ENCODE measurements at places on chromosomes 12 and 14.

DNA sequence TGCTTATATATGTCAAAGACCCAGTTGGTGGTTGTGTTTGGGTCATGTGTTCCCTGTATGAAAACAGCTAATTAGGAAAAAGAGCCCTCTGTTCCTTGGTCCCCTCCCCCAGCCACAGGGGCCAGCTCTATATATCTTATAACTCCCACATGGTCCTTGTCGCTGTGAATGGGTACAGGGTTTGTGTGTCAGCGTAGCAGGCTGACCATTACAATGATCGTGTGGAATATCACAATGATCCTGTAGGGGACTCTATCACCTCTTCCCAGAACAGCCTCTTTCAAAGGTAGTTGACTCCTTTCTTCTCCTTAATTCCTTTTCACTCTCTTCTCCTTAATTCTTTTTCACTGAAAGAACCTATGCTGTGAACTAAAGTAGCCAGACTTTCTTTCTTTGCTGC, 51.6 kb upstream of the RIC8B start:
- DNase-seq: no peak

DNA sequence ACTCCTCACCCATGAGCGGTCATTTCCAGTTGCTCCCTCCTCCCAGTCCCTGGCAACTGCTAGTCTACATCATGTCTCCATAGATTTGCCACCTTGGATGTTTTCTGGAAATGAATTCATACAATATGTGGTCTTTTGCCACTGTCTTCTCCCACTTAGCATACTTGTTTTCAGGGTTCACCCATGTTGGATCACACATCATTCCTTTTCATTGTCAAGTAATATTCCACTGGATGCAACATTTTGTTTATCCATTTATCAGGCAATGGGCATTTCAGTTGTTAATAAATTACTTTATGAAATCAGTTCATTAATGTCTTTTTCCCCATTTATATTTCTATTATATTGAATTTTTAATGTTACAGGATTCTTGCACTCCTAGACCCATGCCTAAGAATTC, 64.3 kb downstream of the EML1 start:
- no peak for DNase-seq

- no peak for DNase-seq
These were observed 14.0 kb downstream of the GIT2 start for GRCh38 chr12:109982210-109982609.

DNA sequence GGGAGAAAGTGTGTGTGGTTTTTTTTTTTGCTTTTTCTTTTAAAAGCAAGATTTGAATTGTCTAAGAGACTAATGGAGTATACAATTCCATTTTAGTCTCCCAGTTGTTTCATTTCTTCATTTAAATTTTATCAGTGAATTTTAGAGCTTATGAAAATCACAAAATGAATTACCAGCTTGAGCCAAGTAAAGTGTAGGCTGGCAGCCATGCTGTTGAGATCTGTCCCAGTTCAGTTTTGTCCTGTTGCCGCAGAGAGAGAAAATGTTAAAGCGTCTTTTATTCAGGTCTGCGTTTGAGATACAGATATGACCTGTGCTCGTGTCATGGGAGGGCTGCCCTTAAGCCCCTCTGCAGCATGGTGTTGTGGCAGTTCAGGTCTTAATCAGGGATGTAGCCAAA, 256.5 kb downstream of the IPO8 start:
- no peak for DNase-seq

- no peak for DNase-seq
These were observed 120.8 kb downstream of the SLC5A8 start for GRCh38 chr12:101089271-101089670.

DNA sequence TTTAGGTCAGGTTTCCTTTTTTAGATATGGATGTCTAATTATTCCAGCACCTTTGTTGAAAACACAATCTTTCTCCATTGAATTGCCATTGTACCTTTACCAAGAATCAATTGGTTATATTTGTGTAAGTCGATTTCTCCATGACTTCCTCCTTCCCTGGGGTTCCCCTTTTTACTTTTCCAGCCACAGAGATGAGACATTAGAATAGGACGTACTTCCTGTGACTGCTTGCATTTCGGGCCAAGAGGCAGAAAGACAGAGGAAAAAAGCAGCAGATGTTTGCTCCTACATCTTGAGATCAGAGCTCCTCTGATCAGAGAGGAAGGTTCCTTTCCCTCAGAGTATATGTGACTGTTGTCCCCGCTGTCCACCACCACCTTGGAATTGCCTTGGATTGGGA, 453.7 kb upstream of the RGS6 start:
- no peak for DNase-seq

- DNase-seq: no peak
These were observed 120.0 kb downstream of the SCARB1 start for GRCh38 chr12:124743479-124744272.

DNA sequence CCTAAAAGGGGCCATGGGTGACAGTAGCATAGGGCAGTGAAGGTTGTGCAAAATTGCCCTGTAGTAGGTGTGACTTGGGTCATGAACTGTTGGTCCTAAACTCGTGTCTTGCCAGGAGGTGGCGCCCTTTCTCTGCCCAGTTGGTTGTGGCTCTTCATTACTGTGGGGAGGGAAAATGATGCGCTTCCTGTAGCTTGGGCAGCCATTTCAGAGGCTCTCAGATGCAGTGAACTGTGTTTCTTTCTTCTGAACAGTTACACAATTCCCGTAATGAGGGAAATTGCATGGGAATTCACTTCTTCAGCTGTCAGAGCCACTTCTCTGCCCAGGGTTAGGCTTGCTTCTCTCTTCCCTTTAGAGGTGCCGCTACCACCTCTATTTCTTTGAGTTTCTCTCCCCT, 148.1 kb upstream of the NRXN3 start:
- DNase-seq: peak; percentile 62

- peak; percentile 7 for DNase-seq
These were observed 822.3 kb downstream of the LRFN5 start for GRCh38 chr14:42428996-42429395.

DNA sequence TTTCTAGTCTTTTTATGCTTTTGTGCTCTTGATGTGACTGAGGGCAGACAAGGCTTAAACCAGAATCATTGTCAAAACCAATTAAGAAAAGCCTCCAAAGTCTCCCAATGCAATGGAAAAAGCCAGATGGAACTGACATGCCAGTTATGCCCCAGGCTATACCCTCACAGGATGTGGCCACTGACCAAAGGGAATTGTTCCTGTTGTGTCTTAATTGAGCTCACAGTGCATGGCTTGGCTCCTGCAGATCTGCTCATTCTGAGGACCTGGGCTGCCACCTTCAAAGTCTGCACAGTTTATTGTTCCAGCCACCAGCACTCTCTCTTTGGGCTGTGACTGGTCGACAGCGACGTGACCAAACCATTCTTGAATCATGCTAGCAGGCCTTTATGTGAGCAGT, 17.1 kb upstream of the BICD1 start:
- DNase-seq: no peak

DNA sequence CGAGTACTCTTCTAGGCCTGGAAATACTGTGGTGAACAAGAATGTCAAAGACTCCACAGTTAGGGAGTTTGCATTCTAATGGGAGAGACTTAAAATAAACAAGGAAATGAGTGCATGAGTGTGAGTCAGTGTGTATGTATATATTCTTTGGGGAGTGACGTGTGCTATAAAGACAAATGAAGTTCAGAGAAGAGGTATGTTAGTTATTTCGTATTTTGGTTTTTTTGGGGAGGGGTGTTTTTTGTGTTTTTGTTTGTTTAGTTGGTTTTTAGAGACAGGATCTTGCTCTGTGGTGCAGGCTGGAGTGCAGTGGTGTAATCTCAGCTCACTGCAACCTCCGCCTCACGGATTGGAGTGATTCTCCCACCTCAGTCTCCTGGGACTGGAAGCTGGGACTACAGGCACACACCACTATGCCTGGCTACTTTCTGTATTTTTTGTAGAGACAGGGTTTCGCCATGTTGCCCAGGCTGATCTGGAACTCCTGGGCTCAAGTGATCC, 74.3 kb downstream of the SRGAP1 start:
- no peak for DNase-seq

DNA sequence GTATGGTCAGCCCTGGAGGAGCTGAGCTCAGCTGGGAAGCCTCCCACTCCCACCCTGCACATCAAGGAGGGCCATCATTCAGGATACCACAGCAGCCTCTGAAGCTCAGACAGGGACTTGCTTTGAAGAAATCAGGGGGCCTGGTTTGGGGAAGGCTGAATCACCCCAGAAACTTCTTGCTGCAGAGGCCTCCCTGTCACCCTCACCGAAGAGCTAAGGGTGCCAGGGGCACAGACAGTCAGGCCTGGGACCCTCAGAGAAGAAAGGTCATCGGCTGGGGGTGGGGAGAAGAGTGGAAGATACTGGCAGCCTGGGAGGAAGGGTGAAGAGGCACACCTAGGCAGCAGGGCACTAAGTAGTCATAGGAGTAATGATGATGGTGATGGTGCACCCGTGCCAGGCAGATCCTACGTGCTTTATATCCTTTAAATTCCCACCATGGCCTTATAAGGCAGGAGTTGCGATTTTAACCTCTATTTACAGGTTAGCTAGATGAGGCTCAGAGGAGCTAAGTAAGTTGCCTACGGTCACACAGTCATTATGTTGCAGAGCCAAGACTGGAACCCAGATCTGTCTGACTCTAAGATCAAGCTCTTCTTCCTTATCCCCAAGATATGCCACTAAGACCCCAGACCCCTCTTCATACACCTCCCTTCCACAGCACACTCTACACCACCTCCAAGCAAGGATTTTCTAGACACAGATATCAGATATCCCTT, 28.5 kb upstream of the PNMA1 start:
- DNase-seq: no peak

DNA sequence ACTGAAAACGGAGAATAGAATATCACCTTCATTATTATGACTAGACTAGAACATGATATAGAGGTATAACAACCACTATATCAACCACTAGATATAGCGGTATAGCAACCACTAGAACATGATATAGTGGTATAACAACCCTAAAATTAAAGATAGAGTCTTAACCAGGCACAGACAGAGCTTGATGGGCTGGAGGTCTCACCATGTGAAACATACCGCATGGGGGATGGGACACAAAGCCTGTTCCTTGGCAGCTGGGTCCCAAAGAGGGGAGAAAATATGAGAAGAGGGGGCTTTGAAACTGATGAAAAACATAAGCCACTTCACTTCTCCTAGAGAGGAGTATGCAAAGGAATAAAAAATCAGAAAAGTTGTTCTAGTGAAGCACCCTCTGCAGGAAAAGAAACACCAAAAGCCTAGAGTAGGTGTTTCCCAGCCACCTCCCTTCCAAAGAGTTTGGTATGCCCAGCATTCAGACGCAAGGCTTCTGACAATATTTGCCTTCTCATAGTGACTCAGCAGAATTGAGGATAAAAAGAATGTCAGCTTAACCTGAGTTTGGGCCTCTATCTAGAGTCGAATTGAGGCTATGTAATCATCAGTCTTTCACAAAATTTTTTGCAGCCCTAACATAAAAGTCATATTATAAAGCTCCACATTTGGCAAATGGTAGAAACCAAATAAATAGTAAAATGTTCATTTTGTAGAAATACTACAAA, 316.4 kb downstream of the NOVA1 start:
- no peak for DNase-seq

GRCh38 chr14:64515053-64515452, 10.5 kb downstream of the ZBTB1 start:
- no peak for DNase-seq

DNA sequence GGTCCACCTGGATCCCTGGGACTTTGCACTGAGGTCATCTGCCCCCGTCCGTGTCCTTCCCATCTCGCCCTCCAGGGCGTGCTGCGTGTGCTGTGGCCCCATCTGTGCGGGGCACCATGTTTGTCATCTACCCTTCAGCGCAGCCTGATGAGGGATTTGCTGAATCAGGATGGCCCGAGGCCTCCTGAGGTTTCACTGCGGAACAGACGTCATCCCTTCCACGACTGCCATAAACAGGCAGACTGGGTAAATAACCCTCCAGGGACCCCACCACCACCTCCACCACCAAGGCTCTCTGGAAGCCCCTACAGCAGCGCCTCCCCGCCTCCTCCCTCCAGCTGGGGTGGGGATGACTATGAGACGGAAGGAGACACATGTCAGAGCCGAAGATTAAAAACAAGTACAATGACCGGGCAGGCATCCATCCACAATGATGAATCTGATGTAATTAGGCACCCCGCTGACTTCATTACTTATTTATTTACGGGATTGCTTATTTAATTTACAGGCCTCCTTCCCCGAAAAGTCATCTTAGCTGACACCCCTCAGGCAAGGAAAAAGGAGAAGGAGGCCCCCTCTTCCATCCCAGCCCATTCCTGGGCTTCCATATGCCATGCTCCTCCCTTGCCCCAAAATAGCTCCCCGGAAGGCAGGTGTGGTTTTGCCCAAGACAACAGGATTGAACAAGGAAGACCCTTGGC, 39.4 kb downstream of the NCOR2 start:
- DNase-seq: no peak

GRCh38 chr14:95569440-95569839, 34.6 kb downstream of the GLRX5 start:
- DNase-seq: no peak

- DNase-seq: no peak
These were observed 48.7 kb downstream of the CCNK start for GRCh38 chr14:99529899-99530298.

DNA sequence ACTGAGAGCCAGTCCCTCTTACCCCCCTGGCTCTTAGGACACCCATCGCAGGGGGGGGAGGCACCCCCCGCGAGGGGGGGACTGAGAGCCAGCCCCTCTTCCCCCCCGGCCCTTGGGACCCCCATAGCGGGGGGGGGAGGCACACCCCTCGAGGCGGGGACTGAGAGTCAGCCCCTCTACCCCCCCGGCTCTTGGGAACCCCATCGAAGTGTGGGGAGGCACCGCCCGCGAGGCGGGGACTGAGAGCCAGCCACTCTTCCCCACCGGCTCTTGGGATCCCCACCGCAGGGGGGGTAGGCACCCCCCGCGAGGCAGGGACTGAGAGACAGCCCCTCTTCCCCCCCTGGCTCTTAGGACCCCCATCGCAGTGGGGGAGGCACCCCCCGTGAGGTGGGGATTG, 48.8 kb downstream of the DDX11 start:
- DNase-seq: no peak

DNA sequence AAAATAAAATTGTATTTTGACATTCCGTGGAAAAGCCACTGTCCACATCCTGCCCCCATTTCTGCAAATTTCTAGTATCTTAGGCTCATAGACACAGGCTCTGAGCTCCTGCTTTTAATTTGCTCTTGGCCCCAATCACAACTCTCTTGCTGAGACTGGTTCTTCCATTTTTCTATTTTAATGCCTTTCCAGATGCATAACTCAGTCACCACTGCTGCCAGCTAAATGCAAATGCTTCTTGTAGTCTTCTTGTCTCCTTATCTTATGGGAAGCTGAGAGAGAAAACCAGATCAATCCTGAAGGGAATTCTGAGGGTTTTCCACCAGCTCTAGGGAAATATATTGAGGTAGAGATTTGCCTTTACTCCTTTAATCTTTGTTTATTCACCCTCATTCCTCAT, 149.0 kb downstream of the DHRS2 start:
- DNase-seq: no peak

Data from GM13977 (cell line).